Ureter (tissue), 1 donor: ENCODE measurements at places on chromosomes 5 and 9. TPM values are rescaled to one million over a fixed set of nuclear protein-coding genes. Genes with fewer than 3 reads are reported as not detected.

TLR4 gene
- 23.5 TPM for total RNA-seq

- peak; percentile 61 for DNase-seq
These were observed at the start of gene HACD4 for GRCh38 chr9:21031091-21031807. HACD4 (minus strand) TSS chr9:21031640; CDS start chr9:21031590, 50 bp downstream.

ADGRD2 gene
- total RNA-seq, result 0.29 TPM

ZNF474 gene
- 0.26 TPM for total RNA-seq

DNA sequence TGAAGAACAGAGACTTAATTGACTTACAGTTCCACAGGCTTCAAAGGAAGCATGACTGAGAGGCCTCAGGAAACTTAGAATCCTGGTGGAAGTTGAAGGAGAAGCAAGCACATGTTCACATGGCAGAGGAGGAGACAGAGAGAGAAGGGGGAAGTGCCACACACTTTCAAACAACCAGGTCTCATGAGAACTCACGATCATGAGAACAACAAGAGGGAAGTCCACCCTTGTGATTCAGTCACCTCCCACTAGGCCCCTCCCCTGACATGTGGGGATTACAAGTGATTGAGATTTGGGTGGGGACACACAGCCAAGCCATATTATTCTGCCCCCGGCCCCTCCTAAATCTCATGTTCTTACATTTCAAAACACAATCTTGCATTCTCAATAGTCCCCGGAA lies 19.5 kb downstream of the NR3C1 start:
- no peak for DNase-seq

DNA sequence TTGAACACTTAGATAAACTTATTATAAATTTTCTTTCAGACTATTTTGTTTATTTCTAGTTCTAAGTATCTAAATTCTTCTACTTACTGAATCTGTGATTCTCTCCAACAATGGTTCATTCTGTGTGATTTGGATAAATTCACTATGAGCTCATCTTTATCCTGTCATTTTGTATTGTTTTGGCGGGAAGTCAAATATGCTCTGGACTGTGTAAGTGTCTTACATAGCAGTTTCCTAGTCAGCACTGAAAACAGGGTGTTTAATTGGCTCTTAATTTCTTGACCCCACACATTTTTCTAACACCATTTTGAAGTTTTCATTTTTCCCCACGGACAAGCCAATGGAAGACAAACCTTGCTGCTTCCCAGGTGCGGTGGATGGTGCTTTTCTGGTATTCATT lies 207.0 kb upstream of the ACO1 start:
- no peak for DNase-seq

HEMGN gene
- total RNA-seq, result not detected

DNA sequence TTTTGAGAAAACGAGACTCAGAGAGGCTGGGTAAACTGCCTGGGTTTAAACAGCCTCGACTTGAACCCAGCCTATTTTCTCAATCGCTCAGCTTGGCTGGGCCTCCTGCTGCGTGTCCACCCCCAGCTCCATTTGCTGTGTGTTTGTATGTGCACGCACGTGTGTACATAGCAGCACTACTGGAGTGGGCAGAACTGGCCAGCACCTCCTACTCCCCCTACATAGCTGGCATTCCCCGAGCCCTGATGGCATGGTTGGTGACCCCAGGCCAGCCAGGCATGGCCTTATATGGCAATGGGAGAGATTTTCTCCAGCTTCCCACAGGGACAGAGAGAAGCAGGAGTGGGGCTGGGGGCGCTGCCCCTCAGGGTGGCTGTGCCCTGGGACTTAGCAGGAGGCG lies 4.1 kb downstream of the AIF1L start:
- no peak for DNase-seq

SH3GL2 gene
- 1.2 TPM for total RNA-seq

HRCT1 gene
- total RNA-seq, result 7.2 TPM

DNA sequence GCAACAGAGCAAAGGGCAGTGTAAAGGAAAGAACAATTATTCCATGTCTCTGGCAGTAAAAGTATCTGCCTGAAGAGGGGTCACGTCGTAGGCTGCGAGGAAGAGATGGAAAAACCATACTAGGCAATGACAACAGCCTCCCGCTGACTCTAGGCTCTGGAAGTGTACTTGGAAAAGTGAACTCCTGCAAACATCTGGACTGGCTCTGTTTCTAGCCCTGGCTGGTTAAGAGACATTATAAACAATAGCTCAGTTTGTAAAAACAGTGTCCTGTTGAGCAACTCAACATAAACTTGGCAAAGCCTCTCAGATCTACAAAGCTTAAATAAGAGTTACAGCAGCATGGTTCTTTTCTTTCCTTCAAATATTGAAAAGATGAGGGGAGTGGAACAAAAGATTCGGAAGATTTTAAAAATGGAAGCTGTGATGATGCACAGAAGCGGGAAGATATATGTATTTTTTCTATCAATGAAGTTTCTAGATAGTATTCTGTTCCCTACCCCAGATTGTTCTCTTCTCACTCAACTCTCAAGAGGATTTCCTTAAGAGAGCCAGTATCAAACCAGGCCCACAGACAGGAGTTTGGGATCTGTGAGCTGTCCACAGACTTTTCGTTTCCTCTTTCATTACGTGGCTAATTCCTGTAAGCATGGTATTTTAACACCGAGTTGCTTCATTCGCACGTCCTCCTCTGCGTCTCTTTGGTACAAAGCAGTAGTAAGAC lies 79.4 kb downstream of the SPTLC1 start:
- no peak for DNase-seq

ORM2 gene
- total RNA-seq, result not detected

- no peak for DNase-seq
These were observed 162.0 kb upstream of the SMIM23 start for GRCh38 chr5:171623551-171624097.

DNA sequence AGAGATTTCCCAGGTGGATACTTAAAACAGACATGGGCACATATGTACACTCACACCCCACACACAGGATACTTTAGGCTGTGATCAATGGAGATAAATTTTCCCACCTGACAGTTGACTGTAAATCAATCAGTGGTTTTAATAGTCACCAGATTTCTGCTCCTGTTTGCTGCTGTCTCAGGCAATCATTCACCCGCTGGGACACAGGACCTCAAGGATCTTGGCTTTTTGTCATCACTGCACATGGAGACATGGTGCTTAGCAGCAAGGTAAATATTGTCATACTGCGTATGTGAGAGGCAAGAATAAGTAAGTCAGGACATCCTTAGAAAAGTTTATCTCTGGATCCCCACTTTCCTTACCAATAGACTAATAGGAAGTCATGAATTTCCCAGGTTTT lies 60.8 kb upstream of the KLF9 start:
- DNase-seq, result no peak

- DNase-seq, result no peak
These were observed 214.9 kb downstream of the MCTP1 start for GRCh38 chr5:95069948-95070347.

DNA sequence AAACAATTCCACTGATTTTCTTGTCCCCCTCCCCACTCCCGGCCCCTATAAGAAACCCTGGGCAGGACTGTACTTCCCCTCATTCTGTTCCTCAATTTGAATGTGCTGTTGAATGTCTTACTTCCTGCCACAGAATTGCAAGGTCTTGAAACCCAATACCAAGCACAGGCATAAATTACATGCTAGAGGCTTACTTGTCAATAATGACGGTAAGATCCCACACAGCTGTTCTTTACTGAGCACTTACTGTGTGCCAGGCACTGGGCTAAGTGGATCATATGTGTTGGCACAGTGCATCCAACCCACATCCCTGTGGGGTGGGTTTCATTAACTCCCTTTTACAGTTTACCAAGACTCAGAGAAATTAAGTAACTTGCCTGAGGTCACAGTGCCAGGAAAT lies 63.4 kb downstream of the MVB12B start:
- DNase-seq, result no peak

NUTM2F gene
- not detected for total RNA-seq

PCDHGA5 gene
- total RNA-seq, result 4.6 TPM

SLC9A3 gene
- total RNA-seq, result 1.1 TPM

DNA sequence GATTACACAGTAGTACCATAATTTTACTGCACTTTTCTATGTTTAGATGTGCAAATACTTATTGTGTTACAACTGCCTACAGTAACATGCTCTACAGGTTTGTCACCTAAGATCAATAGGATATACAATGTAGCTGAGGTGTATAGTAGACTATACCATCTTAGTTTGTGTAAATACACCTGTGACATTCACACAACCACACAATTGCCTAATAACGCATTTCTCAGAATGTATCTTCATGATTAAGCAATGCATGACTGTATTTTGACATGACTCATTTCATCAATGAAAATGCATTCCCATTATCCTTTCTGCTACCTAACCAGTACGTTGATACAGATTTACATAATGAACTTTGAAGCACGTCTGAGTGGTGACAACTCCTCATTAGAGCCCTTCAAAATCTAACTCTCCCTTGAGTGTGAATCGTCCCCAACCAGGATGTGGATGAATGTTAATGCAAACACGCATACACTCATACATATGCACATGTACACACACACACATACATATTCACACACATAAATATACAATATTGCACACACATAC lies 28.4 kb downstream of the GZMK start:
- DNase-seq, result no peak

DNA sequence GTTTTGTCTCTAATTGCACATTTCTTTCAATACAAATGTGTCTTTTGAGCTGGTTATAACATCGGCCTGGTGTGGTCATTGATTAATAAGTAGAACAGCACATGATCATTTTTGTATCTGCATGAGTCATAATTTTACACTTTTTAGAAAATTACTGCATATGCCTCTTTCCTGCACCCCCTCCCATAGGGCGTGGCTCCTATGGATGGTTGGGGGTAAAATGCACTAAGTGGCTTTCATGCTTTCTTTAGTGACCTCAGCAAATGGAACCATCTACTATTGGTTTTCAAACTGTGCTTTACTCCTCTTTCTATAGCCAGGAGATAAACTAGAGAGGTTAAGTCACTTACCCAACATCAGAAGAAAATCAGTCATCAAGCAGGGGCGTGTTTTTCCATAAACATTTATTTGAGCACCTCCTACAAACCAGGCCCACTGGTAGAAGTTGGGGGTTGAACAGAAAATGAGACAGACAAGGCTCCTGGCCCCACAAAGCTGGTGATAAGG lies 3.8 kb downstream of the ANXA6 start:
- DNase-seq, result no peak

GRCh38 chr9:83336706-83337105 lies 201.5 kb downstream of the FRMD3 start:
- no peak for DNase-seq

SPINK6 gene
- not detected for total RNA-seq

SHB gene
- 33.0 TPM for total RNA-seq

DNA sequence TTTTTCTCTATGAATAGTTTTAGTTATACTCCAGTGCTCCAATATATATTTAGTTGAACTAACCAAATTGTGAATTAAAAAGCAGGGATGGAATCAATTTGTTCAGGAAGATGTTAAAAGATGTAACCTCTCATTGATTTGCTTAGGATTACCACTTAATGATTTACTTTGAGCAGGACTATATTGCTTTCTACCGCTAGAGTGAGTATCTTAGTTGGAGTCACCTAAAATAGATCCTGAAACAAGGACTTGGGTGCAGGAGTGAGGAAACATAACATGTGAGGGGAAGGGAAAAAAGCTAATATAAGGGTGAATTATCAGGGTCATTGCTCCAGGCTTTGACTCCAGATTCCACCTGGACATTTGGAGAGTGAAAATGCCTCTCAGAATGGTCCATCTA lies 2277.4 kb upstream of the C9orf72 start:
- no peak for DNase-seq

- DNase-seq, result no peak
These were observed 221.8 kb downstream of the SLC12A2 start for GRCh38 chr5:128305341-128305740.

DNA sequence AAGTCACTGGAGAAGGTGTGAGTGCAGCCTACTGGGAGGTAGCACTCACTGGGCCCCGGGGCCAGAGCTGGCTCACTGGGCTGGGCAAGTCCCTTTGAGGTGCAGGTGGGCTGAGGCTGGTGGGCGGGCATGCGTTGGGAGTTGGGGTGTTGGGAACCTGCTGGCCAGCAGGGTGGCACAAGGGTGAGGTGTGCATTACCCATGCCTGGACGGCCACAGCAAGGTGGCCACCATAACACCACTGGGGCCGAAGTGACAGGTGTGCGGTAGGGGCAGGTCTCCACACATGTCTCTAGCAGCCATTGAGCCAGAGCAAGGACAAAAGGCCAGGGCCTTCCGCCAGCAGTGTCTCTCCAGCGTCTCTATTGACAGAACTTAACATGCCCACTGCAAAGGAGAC lies 22.6 kb downstream of the PRRT1B start:
- DNase-seq, result no peak

- DNase-seq, result no peak
These were observed 230.5 kb downstream of the MAST4 start for GRCh38 chr5:66826696-66827095.

GRCh38 chr5:17114233-17114632 lies 103.2 kb upstream of the BASP1 start:
- DNase-seq, result no peak

- DNase-seq, result no peak
These were observed 3.5 kb downstream of the TXNDC8 start for GRCh38 chr9:110334183-110334582.

PCDHA6 gene
- 0.96 TPM for total RNA-seq

PCDHGB5 gene
- 12.1 TPM for total RNA-seq

DNA sequence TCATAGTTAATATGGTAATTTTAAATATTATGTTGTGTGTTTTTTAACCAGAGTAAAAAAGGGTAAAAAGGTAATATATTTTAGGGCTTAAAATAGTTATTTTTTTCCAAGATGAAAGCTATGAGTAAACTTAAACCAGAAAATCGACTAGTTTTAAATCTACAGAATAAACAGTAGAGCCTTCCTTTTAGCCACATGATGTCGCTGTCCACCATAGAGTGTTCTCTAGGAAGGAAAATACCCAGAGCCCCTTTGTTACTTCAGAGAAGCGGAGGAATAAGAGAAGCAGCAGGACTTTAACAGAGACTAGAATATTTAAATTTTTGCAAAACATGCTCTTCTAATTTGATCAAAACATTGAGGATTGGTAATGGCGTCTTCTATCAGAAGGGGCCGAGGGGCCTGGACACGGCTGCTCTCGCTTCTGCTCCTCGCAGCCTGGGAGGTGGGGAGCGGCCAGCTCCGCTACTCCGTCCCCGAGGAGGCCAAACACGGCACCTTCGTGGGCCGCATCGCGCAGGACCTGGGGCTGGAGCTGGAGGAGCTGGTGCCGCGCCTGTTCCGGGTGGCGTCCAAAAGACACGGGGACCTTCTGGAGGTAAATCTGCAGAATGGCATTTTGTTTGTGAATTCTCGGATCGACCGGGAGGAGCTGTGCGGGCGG lies at the start of gene PCDHA2:
Gene PCDHA2, plus strand, starts transcription at position 258 of the 664 bp plus-strand sequence.
- no peak for DNase-seq

DNA sequence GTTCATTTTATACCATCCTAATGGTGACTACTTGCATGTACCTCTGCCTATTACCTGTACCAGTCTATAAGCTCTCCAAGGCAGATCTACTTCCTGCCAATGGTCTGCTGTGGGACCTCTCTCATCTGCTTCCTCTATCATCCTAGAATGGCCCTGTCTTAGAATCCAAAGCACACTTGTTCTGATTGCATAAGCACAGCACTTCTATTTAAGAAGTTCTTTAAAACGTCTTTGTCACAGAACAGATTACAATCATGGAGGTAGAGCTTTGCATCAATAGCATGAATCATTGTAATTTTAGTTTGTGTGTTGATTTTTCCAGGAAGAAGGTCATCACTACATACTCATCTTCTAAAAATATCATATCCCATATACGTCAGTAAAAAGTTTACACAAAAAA lies 131.8 kb upstream of the ACOT12 start:
- no peak for DNase-seq
